Osteoblast (primary cell): ENCODE measurements at places on chromosomes 3 and 15. TPM values are rescaled to one million over a fixed set of nuclear protein-coding genes. Genes with fewer than 3 reads are reported as not detected.

GRCh38 chr3:189419038-189419437 is 212.2 kb upstream of the TP63 start:
- DNase-seq, result no peak

DNA sequence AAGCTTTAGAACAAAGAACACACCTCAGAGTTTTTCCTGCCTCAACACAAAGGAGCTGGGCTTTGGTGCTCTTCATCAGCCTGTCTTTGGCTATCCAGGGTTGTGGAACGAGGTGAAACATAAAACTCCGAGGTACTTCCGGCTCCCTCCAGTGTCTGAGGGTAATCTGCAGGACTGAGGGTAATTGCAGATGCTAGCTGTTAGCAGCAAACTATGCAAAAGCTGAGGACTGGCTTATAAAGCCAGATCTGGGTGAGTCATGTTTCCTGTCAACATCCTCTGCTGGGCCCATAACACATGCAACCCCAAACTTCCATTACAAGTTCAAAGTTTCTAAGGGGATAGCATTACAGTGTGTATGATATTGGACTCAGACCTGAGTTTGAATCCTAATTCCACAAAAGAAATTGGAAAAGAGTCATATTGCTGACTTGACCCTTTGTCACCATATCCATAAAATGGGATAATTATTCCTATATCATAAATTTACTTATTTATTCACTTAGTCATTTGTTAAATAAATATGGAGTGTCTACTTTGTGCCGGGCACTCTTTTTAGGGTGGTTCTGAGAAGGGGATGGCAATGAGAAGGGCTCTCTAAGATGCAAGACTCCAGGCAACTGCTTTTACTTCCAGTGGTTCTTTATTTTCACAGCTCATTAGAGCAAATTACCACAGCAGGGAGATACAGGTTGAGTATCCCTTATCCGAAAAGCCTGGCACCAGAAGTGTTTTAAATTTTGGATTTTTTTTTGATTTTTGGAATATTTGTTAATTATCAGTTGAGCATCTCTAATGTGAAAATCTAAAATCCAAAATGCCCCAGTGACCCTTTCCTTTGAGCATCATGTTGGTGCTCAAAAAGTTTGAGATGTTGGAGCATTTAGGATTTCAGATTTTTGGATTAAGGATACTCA is 9.5 kb upstream of the TRIM69 start:
- DNase-seq, result peak; percentile 88

DNA sequence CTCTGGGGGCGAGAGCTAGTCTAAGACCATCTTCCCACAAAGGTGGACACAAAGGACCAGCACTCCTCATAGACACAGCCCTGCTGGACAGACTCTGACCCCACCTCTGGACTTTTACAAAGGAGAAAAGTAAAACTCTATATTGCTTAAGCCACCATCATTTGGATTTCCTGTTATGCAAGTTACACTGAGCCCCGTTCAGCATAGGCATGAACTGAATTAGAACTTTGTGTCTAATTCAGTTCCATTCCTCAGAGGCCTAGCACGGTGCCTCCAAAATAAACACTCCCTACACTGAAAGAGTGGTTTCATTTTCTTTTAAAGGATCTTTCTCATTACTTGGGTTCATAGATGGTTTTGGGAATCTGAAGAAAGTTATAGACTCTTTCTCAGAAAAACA is 79.2 kb upstream of the OCA2 start:
- DNase-seq, result peak; percentile 69

DNA sequence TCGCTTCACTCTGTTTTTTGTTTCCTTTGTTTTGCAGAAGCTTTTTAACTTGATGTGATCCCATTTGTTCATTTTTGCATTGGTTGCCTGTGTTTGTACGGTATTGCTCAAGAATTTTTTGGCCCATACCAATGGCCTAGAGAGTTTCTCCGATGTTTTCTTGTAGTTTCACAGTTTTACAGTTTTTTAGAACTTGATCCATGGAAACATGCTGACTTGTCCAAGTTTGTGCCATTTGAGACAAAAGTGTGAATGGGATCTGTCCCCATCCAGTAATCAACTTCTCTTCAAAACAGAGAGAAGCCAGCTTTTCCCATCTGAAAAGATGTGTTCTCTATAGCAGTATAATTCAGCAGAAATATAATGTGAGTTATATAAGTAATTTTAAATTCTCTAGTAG is 266.5 kb upstream of the LRTM1 start:
- DNase-seq, result no peak

DNA sequence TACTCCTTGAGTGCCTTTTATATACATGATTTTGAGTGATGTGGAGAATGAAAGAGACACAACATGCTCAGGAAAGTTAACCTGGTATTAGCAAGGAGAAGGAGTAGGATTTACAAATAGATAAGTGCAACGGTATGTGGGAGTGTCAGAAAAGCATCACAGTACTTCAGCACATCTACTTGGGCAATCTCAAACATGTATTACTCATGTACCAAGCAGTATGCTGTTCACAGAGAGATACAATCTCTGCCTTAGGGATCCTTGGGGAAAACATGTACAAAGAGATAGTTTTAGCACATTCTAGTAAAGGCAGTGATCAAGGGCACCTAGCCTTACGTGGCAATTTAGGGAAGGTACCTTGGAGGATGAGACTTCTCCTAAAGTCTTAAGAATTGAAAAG is 146.5 kb downstream of the FILIP1L start:
- DNase-seq, result no peak

- no peak for DNase-seq
Measured at GRCh38 chr3:53092942-53093341, 37.3 kb downstream of the RFT1 start.

DNA sequence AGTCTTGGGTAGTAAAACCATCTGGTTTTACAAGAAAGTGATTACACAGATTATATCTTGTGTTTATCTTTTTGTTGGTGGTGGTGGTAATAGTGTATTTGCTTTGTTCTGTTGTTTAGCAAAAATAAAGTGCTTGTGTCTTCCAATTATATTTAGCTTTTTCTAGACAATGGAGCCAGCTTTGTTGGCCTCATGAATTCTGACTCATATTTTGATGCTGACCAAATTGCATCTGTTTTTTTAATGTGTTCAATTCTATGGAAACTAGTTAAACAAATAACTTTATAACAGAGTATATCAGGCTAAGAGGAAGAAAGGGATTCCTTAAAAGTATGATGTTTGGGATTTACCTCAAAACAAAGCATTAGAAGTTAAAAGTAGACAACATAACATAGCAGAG is 69.3 kb upstream of the BFSP2 start:
- no peak for DNase-seq

DNA sequence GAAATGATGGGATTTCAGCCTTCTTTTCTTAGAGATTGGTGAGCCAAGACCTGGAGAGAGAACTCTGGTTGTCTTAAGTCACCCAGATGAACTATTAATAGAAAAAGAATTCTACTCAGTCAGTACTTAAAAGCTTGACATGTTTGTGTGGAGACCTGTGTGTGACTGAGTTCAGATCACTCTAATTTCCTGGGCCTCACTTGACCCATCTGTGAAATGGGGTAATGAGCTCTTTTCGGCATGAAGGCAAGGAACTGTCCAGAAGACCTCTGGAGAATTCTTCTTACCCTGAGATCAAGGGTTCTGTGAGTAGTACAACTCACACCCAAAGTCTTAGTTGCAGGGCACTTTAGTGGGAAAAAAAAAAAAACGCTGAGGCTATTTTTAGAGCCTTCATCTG is 92.9 kb downstream of the LPP start:
- no peak for DNase-seq

- DNase-seq, result no peak
Measured at GRCh38 chr15:73023071-73023470, 29.2 kb upstream of the NEO1 start.

DNA sequence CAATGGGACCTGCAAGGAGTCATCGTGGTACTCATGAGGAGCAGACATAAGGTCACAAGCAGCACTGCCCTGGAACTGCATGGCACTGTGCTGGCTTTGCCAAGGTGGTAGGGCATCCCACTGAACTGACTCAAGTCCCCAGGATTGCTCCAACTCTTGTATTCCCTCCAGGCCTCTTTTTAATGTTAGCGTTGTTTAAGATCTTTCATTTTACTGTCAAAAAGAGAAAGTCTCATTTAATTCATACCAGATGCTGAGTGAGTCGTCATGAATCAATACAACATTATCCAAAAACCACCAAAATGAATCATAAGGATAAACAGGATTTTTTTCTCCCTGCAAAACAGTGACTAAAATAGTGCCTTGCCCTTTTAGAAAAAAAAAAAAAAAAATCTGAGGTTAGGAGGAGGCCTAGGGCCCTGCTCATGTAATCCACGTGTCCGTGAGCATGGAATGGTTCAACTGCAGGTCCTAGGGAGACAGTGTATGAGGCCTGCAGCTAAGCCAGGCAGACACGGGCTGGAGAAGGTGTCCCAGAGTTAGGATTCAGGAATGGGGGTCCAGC is 36.7 kb upstream of the BLM start:
- peak; percentile 86 for DNase-seq

The CMTM8 gene
- 1.4 and 4.4 TPM in 2 replicates for total RNA-seq

The SPCS1 gene
- 60.1 and 67.0 TPM in 2 replicates for total RNA-seq

The FANCD2OS gene
- total RNA-seq, result not detected in 2 replicates

The A4GNT gene
- not detected in 2 replicates for total RNA-seq

The CD80 gene
- 2.5 and 3.2 TPM in 2 replicates for total RNA-seq

The SH2D7 gene
- not detected in 2 replicates for total RNA-seq

The PLS1 gene
- total RNA-seq, result 0.88 and 1.1 TPM in 2 replicates

The MINAR1 gene
- 2.1 and 2.5 TPM in 2 replicates for total RNA-seq
